GM12865 (cell line): ENCODE measurements at places on chromosomes 7 and 10.

DNA sequence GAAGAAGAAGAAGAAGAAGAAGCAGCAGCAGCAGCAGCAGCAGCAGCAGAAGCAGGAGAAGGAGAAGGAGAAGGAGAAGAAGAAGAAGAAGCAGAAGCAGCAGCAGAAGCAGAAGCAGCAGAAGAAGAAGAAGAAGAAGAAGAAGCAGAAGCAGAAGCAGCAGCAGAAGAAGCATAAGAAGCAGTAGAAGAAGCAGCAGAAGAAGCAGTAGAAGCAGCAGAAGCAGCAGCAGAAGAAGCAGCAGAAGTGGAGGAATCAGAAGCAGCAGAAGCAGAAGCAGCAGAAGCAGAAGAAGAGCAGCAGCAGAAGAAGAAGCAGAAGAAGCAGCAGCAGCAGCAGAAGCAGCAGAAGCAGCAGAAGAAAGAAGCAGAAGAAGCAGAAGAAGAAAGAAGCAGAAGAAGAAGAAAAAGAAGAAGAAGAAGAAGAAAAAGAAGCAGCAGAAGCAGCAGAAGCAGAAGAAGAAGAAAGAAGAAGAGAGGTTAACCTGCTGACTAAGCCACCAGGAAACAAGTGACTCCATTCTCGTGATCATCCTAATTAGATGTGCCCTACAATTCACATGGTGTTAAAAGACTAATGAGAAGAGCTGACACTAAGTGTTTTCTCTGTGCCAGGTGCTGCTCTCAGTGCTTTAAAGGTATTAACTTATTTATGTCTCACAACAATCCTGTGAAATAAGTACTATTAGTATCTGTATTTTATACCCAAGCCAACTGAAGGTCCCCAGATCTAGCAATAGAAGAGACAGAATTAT lies 11.6 kb downstream of the CDNF start:
- DNase-seq: no peak

- DNase-seq: no peak
Observed at GRCh38 chr10:79336276-79336675, 11.0 kb upstream of the PPIF start.

GRCh38 chr10:35442592-35442991 lies 106.3 kb downstream of the CCNY start:
- DNase-seq: no peak

GRCh38 chr7:27101171-27101956 lies 1.1 kb downstream of the HOXA2 start:
- DNase-seq: no peak

DNA sequence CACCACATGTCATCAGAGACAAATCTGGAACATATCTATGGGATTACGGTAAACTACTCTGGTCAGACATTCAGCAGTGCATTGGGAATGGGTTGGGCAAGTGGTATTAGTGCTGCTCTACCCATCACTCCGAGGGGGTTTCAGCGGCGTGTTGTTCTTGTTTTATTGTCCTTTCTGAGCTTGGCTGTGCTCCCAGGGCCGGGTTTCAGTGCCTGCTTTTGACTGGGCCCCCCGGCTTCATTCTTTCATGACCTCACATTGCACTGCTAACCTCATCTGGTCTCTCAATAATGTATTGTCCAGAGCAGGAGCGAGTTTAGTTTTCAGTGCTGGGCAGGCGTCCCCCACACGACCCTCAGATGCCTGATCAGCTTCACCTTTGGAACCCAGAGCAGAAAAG lies 364.6 kb downstream of the PAXIP1 start:
- no peak for DNase-seq

- no peak for DNase-seq
Observed at GRCh38 chr10:124918191-124918830, 23.6 kb upstream of the ZRANB1 start.

GRCh38 chr10:132710746-132711612 lies 75.0 kb downstream of the NKX6-2 start:
- no peak for DNase-seq
